ENCODE measurements at places on chromosomes 5 and 9.

DNA sequence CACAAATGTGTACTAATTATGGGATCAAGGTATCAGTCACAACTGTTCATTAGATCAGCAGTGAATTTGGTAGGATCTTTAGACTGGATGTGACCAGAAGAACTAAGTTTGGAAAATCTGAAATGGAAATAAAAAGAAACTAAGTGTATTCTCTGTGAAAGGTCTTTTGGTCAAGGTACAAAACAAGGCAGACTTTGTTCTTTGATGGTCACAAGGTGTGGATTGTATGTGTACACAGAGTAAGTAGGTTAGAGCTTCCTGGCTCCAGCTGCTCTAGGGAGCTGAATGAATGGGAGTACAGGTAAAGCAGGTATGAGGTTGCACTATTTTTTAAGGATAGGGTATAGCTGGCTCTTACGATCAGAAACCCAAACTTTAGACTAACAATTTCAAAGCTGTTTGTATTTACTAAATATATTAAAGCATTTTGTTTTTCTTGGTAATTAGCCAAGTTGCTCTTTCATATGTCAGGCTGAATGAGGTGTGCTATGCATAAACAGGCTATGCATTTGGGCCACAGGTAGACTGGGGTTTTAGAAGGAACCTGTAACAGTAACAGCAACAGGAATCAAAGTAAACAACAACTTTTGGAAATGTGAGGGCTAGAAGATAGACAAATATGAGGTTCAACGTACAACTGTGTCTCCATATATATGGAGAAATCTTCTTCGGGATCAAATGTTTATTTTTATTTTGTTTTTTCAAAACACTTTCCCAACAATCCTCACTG is 32.5 kb downstream of the FAM169A start:
- no peak for DNase-seq

DNA sequence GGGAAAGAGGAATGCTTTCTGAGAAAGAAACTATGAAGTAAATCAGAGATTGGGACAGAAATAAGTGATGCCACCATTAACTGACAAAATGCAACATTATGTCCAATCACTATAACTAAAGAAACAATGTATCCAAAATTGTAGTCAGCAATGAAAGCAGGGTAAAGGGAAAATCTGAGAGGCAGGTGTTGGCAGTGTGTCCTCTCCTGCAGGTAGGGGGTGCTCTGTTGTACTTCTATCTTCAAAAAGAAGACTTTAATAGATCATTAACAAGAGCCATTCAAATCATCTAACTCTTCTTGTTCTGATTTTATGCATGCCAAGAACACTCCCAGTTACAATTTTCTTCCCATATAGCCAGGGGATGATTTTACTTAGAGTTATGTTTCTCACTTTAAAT is 1275.7 kb downstream of the PTPRD start:
- DNase-seq = no peak

- no peak for DNase-seq
Observed at GRCh38 chr5:639584-640213, 27.6 kb downstream of the CEP72 start.

GRCh38 chr9:86723346-86723745 is 224.0 kb downstream of the GAS1 start:
- no peak for DNase-seq

DNA sequence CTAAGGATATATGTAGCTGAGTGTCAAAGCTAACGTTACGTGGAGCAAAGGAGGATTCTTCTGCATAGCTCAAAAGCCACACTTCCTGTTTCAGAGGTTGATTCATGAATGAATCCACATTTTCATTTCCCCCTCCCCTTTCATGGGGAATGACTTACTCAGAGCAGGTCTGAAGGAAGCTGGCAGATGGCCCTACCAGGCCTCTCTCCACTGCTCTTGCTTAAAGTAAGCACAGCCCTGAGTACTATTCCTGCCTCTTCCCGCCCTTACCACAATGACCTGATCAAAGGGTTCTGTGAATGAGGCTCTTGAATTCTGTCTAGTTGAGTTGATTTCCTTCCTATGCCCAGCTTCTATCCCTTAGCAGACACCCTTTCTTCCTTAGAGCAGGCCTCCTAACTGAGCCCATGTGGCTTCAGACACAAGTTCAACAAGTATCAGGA is 6.3 kb downstream of the IGIP start:
- no peak for DNase-seq

DNA sequence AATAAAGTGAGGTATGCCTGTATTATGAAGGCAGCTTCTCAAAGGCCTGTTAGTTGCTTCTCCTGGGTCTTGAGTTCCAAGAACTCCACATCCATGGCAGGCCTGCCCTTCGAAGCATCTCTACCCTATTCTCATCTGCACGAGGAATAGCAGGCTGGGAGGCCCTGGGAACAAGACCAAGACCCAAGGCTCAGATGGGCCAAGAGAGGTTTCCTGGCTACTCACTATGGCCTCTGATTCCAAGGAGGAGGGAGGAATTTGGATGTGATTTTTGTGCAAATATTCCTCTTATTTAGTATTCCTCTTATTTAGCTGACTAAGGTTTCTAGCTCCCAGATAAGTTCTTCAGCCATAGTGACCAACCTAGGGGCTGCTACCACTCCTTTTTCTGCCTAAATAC is 151.3 kb downstream of the SAXO1 start:
- no peak for DNase-seq

- no peak for DNase-seq
Observed at GRCh38 chr9:7777771-7778170, 21.8 kb downstream of the DMAC1 start.

DNA sequence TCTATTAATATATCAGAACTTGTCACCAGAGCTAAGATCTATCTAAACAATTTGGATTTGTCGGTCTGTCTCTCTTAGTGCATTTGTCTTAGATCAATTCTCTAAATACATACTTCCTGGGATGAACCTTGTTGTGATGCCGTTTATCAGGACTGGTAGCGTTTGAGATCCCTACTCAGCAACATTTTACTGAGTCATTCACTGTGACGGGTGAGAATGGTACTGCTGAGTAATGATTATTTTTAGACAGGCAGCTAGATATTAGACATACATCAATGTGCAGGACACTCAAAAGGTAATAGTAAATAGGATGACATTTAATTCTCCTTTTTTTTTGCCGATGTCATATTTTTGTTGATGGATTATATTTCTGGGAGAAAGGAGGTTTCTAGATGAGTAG is 209.0 kb downstream of the CSNK1G3 start:
- no peak for DNase-seq

GRCh38 chr9:127449332-127449966 is 1.8 kb downstream of the RPL12 start:
- DNase-seq = no peak

- no peak for DNase-seq
Observed at GRCh38 chr9:97564291-97565175, 63.1 kb downstream of the TMOD1 start.

DNA sequence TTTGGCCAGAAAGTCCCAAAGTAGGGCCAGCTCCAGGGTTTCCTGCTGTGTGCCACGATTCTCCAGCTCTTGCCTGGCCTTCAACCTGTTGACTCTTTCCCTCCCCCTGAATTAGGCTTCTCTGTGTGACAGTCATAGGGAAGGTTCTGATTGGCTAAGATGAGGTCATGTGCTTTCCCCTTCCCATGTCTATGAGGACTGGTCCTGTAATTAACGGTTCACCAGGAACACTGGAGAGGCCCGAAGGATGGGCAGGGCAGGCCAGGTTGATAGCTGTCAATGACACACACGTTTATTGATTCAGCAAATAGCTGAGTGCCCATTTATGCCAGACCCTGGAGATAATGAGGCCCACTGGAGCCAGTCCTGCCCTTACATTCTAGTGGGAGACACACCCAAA is 9.0 kb upstream of the PRR7 start:
- DNase-seq = no peak

DNA sequence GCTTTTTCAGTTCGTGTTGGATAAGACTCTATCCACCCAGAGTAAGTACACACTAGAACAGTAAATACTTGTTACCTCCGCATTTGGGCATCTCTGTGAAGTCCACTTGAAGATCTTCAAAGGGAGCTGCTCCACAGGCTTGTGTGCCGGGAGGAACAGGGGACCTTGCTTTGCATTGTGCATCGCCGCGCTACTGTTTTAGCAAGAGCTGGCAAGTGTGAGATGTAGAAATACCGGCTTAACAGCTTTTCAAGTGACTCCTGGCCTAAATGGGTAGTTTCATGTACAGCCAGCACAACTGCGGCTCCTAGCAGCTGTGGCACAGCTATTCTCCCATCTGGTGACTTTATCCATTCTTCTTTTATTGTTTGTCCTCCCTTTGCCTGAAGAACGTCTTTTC is 8.4 kb upstream of the ZNF354C start:
- DNase-seq = no peak

GRCh38 chr5:173547579-173547978 is 68.9 kb downstream of the BOD1 start:
- no peak for DNase-seq

GRCh38 chr5:31048282-31049270 is 144.9 kb upstream of the CDH6 start:
- DNase-seq = no peak

- no peak for DNase-seq
Observed at GRCh38 chr5:150599281-150599680, 41.2 kb upstream of the SYNPO start.

DNA sequence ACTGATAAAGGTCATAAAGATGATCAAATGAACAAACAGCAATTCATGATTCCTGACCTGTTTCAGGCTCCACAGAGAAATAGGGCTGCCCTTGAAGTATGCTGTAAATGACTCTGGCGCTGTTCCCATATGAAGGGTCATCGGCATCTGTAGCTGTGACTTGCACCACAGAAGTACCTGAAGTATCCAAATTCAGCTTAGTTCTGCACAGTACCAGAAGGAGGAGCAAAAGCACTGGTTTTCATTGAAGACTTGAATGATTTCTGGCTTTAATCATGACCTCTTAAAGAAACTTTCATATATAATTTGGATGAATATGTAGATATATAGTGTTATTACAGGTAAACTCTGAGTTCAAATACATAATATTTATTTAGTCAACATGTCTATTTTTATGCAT is 109.1 kb downstream of the CDH10 start:
- no peak for DNase-seq

DNA sequence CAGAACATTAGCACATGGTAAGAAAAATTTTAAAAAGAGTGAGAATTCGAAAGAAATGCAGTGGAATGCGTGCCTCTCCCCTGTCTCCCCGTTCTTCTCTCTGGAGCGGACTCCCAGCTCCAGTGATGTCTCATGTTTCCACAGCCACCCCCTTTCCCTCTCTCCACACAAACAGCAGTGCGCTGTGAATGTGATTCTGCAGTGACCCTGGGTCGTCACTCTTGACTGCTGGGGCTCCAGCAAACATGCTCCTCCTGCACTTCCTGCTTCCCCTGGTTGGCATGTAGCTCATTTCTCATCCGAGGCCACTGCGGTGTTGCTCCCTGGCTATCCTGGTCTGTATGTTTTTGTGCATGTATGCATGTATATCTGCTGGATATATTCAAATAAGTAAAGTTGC is 13.3 kb downstream of the PHF2 start:
- DNase-seq = no peak

GRCh38 chr5:16159636-16160035 is 20.0 kb downstream of the MARCHF11 start:
- no peak for DNase-seq

GRCh38 chr9:115117999-115118878 is at the start of gene TNC:
TNC (minus strand) TSS chr9:115118157; CDS start chr9:115091018, 27,139 bp downstream.
- no peak for DNase-seq

GRCh38 chr9:91346644-91347043 is 15.1 kb downstream of the AUH start:
- DNase-seq = no peak

Measured in stimulated activated CD4-positive, alpha-beta T cell treated with anti-CD3 and anti-CD28 coated beads, Interleukin-4, amount 100 ng/mL, for 1 hour (primary cell).